ENCODE measurements at places on chromosomes 5 and 9.

- DNase-seq, result no peak
These were observed 1.2 kb downstream of the DUSP1 start for GRCh38 chr5:172769616-172770373.

GRCh38 chr5:94503677-94504076 lies 114.7 kb downstream of the KIAA0825 start:
- DNase-seq, result no peak

DNA sequence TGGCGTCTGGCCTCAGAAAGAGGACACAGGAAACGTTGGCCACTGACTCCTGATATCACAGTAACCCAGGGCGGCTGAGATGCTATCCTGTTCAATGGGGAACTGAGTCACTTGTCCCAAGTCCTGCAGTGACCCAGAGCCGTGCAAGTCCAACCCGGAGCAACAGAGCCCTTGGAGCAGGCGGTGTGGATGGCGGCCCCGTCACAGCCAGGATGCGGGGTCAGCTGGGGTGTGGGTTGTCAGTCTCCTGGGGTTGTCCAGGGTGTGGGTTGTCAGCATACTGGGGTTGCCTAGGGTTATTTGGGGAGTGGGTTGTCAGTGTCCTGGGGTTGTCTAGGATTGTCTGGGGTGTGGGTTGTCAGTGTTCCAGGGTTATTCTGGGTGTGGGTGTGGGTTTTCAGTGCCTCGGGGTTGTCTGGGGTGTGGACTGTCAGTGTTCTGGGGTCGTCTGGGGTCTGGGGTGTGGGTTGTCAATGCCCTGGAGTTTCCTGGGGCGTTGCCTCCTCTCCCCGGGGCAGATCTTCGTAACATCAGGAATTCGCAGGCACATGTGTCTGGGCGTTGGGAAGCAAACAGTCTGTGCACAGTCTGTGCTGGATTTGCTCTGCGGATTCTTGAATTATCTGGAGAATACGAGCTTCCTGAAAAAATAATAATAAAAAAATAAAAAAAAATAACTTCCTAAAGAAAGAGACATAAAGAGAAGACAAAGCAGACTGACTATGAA lies 257.5 kb downstream of the PARP8 start:
- no peak for DNase-seq

- no peak for DNase-seq
These were observed 87.2 kb downstream of the RMI1 start for GRCh38 chr9:84067821-84068220.

GRCh38 chr5:143495110-143495509 lies 91.6 kb upstream of the NR3C1 start:
- no peak for DNase-seq

Data from activated CD4-positive, CD25-positive, alpha-beta regulatory T cell treated with anti-CD3 and anti-CD28 coated beads, Interleukin-2, amount 50 U/mL, for 16 hours (primary cell).